Sigmoid colon (tissue), 7 donors: ENCODE measurements at places on chromosomes 16 and 17.

DNA sequence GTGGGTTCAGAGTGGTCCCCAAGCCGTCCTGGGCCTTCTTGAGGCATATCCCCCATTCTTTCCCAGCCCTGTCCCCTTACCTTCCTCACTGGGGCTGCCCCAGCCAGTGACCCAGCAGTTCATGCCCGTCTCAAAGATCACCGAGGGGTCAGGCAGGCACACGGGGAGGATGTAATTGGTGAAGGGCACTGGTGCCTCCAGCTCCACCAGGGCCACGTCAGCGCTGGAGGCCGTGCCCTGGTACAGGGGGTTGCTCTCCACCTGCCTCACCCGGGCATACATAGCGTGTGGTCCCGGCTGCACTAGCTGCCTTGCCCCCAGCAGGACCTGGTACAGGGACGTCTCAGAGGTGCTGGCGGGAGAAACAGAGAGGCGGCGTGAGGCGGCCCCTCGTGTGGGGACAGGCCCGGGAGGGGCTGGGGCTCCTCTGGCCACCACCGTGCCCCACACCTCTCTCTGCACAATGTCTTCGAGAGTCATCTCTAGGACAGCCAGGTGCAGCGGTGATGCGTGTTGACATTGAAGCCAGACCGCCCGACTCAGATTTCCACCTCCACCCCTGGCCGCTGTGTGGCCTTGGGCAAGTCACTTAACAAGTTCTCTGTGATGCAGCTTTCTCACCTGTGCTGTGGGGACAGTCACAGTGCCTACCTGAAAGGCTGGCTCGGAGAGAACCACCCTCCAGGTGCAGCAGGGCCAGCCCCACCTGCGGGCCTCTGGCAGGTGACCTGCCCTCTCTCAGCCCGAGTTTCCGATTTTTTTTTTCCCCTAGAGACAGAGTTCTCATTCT is 5.8 kb downstream of the PRSS27 start:
- peak; percentile 52 for DNase-seq

DNA sequence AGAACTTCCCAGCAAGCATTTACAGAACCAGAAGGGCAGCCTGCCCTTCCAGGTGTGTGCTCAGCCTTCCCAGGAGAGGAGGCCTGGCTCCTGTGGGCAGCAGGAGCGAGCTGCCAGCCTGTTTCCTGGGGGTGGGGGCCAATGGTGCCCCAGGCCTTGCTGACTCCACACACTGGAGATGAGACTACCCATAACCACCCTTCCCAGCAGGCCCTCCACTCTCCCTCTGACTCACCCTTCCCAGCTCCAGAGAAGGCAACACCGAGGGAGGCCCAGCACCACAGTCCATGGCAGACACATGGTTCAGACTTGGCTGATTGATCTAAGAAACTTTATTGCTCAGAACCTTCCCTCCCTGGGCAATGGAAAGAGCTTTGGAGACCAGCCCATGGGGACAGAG is 1.8 kb upstream of the PRSS53 start:
- no peak for DNase-seq

GRCh38 chr17:46011711-46012505 is 12.9 kb downstream of the STH start:
- no peak for DNase-seq

GRCh38 chr17:49401971-49402611 is 12.6 kb downstream of the PHB1 start:
- peak; percentile 46 for DNase-seq

GRCh38 chr16:86716649-86717048 is 138.3 kb downstream of the FOXL1 start:
- no peak for DNase-seq

GRCh38 chr17:44932096-44932786 is 15.3 kb downstream of the KIF18B start:
- peak; percentile 54 for DNase-seq

- no peak for DNase-seq
Observed at GRCh38 chr17:13337151-13337550, 264.6 kb downstream of the HS3ST3A1 start.

- no peak for DNase-seq
Observed at GRCh38 chr17:71232801-71233559, 887.8 kb upstream of the SOX9 start.

DNA sequence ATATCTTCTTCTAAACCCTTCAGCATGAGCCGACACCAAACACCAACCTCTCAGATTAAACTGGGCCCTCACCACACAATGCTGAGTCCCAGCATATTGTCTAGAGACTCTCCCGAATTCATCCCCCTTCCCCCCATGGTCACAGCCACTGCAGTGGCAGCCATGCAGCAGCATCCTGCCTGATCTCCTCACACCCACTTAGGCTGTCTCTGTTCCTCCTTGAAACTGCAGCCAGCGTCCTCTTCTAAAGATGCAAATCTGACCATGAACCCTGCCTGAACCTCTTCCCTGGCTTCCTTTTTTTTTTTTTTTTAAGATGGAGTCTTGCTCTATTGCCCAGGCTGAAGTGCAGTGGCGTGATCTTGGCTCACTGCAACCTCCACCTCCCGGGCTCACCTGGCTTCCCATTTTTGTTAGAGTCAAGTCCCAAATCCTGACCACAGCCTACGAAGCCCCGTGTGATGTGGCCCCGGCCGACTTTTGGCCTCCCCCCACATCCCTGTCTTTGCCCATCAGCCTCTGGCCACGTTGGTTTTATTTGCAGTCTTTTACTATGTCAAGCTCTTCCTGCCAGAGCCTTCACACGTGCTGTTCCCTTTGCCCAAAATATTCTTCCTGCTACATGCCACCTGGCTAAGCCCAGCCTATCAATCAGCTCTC is 2.8 kb downstream of the FA2H start:
- no peak for DNase-seq

GRCh38 chr17:13575922-13576419 is 25.8 kb downstream of the HS3ST3A1 start:
- no peak for DNase-seq

DNA sequence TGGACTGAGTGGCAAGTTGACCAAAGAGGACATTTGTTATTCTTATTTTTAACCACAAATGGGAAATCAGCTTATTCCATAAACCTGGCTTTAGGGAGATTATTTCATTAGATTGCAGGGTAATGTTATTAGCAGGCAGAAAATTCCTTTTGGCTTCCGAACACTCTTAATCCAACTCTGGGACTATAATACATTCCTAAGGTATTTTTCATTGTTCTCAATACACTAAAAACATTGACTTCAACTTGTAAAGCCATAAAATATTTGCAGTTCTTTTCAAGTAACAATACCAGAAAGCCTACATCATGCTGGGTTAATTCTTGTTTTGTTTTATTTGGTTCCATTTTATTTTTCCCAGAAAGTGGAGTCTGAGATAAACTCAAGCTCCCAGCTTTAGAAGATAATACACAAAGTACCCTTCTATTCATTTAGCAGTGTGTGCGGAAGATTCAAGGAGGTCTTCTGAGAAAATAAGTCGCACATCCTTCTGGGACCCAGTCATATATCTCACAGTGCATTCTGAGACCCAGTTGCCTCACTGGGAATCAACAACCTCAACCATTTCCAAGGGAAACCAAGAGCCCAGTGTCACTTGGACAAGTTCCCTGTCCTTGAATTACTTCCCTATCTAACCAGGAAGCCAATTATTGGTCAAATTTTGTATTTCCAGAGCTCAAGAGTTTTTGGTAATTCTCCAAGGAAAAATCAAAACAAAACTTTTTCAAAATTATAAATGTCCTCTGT is 389.6 kb upstream of the DYNLRB2 start:
- DNase-seq, result no peak

GRCh38 chr17:66308856-66309255 is 6.4 kb downstream of the PRKCA start:
- no peak for DNase-seq

- no peak for DNase-seq
Observed at GRCh38 chr17:29924786-29925185, 5.2 kb downstream of the SSH2 start.

GRCh38 chr17:57999496-58000017 is 7.5 kb downstream of the SRSF1 start:
- DNase-seq, result no peak

DNA sequence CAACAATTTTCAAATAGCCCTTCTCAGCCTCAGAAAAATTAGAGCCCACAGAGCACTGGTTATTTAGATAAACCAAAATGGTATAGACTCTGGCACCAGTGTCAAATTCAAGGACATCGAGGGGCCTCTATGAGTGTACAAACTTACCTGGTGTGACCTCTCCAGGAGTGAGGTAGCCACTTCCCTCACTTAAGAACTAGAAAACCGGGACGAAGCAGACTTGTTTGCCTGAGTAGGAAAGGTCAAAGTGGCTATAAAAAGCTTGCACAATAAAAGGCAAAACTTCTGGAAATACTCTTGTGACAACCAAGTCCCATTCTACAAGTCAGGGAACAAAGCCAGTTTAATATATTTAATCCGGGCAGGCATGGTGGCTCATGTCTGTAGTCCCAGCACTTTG is 39.2 kb upstream of the PRSS54 start:
- DNase-seq, result no peak

- DNase-seq, result no peak
Observed at GRCh38 chr17:82909322-82909904, 69.6 kb upstream of the ZNF750 start.

DNA sequence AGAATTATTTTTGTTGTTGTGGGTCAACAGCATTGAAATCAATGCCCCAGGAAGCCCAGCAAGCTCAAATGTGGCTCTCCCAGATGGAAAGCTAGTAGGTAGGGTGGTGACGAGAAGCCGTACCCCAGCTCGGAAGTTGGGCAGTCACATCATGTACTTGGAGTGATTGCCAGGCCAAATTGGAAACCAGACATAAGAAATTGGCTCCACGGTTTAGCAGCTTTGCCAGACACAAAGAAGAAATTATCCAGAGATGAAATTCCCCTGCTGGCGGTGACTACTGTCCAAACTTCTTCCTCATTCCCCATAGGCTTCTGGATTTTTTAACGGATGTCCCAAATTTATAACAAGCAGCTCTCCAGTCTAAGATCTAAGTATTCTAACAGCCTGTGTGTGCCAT is 95.9 kb downstream of the OR1D5 start:
- DNase-seq, result peak; percentile 84

GRCh38 chr16:24511792-24512191 is 27.6 kb upstream of the RBBP6 start:
- no peak for DNase-seq

DNA sequence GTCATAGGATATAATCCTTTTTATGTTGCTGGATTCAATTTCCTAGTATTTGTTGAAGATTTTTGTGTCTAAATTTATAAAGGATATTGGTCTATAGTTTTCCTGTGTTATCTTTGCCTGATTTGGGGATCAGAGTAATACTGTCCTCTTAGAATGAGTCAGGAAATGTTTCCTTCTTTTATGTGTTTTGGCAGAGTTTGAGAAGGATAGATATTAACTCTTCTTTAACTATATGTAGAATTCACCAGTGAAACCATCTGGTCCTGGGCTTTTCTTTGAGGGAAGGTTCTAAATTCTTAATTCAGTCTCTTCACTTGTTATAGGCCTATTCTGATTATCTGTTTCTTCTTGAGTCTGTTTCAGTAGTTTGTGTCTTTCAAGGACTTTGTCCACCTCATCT is 66.3 kb upstream of the NACA2 start:
- DNase-seq, result no peak

GRCh38 chr17:76466775-76467130 is 650 bp upstream of the AANAT start:
- DNase-seq, result no peak

GRCh38 chr16:23274968-23275367 is 27.1 kb upstream of the SCNN1B start:
- DNase-seq, result no peak

- DNase-seq, result no peak
Observed at GRCh38 chr17:20153231-20153630, 144.1 kb downstream of the SPECC1 start.

GRCh38 chr16:50502616-50503011 is 45.6 kb upstream of the NKD1 start:
- DNase-seq, result no peak

DNA sequence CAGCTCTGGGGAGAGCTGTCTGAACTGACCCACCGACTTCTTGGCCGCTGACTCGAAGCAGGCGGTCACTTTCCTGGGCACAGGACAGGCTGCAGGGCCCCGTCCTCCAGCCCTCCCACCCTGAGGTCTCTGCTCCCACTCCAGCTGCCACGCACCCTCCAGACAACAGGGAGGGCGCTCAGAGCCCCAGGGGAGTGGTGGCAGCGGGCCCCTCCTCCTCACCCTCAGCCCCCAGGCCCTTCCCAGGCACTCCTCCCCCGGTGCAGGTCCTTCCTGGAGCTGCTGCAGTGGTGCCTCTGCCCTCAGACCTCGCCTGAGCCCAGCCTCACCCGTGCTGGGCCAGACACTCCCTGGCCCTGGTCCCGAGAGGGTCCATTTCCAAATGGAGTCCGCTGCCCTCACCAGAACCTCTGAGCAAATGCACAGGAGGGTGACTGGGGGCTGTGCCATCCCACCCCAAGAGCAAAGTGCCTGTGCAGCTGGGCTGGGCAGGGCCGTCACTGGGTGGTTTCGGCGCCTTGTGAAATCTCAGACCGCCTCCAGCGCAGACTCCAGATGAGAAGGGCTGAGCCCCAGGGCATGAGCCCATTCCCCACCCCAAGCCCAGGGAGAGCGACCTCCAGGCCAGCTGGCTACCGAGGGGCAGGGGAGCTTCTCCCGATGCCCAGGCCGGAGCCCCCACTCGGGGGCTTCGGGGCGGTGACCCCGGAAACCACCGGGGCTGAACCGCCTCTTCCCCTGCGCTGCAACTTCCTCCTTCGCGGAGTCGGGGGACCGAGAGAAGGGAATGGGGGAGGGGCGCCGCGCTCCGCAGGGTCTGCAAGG is 717 bp downstream of the CYBA start:
- no peak for DNase-seq

DNA sequence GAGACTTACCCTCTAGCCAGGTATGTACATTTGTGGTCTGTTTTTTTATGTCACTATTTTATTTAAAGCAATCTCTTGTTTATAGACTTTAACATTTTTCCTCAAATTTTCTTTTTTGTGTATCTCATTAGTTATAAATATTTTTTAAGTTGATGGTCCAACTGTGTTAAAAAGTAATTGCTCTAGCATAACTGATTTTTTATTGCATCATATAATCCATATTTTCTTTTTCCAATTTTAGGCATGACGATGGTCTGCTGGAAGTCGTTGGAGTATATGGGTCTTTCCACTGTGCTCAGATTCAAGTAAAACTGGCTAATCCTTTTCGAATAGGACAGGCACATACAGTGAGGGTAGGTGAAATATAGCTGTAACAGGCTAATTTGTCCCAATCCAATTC is 27.9 kb downstream of the DGKE start:
- no peak for DNase-seq

DNA sequence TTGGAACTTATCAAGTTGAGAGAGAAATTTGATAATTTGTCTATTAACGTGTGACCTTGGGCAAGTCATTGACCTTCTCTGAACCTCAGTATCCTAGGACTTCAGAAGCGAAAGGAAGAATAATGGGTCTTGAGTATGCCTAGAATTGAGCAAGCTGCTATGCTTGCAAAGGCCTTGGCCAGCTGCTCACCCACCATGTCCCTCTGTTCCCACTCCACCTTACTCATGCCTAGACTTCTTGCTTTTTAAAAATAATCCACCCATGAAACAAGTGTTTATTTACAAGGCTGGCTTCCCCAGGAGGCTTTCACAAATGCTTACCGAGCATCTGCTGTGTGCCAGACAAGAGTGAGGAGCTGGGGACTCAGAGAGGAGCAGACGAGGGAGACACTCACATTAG is 590.6 kb downstream of the MAF start:
- no peak for DNase-seq

- DNase-seq, result no peak
Observed at GRCh38 chr17:39404542-39405378, 3.3 kb upstream of the FBXL20 start.

GRCh38 chr16:52727849-52728248 is 180.9 kb upstream of the TOX3 start:
- no peak for DNase-seq
